ENCODE measurements at places on chromosomes 13 and 19.

DNA sequence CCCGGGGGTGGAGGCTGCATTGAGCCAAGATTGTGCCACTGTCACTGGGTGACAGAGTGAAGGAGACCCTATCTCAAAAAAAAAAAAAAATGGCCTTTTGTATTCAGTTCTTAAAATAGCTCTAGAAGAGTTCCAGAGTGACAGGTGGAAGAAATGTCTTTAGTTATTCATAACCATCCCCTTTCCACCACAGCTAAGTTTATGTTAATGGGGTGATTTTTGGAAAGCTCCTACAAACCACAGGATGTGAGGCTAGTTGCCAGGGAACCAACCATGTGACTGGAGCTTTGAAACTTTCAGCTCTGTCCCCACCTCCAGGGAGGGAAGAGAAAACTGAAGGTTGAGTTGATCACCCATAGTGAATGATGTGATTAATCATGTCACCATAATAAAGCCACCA, 6.9 kb downstream of the ZNF490 start:
- DNase-seq: no peak

- DNase-seq: no peak
These were observed 104.7 kb upstream of the FREM2 start for GRCh38 chr13:38582133-38582532.

DNA sequence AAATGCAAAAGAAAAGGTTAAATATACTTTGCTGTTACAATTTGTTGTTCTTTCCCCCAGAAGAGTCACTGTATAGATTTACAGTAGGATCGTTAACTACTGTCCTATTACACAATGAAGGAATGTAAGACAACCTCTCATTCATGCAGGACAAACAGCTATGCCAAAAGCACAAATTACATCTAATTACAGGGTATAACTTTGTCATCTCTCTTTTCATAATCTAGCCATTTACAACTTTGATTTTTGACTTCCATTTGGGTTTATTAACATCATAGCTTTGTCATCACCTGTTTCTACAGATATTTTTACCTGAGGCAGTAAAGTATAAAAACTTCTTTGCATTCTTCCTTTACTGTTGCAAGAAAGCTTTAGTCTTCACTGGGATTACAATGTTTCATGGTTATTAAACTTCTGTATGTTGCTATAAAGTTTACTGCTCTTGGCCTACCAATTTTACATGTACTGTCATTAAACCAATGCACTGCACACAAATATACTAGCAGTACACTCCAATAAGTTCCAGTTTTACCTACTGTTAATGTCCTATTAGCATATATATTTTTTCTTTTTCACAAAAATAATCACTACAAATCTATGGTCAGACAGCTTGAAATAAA, 18.9 kb downstream of the MICU2 start:
- DNase-seq: no peak

DNA sequence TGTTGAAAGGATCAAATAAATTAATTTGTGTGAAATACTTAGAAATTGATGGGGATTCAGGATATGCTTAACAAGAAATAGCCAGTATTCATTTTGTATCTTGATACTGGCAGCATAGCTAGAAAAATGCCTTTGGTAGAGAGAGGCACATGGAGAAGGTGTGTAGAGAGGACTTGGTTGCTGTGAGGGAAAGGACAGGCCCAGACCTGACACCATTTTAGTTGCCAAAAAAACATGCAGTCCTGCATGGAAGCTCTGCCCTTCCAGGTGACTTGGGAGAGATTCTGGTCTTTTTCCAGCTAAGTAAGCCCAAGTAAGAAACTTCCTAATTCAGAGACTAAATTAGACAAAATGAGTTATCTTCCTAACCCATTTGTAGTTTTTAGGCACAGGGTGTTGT, 335.0 kb downstream of the RFC3 start:
- no peak for DNase-seq

Data from omental fat pad (tissue), 4 donors.